ENCODE measurements at places on chromosomes 3 and 15. TPM values are rescaled to one million over a fixed set of nuclear protein-coding genes. Genes with fewer than 3 reads are reported as not detected.

GORASP1 gene
- 135 TPM for total RNA-seq

DNA sequence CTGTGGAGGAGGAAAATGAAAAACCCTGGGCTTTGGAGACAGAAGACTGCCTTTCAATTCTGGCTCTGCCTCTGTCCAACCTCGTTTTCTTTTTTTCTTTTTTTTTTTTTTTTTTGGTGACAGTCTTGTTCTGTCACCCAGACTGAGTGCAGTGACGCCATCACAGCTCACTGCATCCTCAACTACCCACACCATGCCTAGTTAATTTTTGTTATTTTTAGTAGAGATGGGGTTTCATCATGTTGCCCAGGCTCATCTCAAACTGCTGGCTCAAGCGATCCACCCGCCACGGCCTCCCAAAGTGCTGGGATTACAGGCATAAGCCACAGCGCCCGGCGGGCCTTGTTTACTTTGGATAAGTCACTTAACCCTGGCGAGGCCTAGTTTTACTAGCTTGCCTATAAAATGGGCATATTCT lies 66.3 kb upstream of the SLC25A26 start:
- no peaks in the 10 kb centered on the region for H3K27me3 ChIP-seq
- peaks cover 22% of the 10 kb centered on the region for H3K4me1 ChIP-seq
- H3K27ac ChIP-seq: peak overlapping the region; percentile 99

DNA sequence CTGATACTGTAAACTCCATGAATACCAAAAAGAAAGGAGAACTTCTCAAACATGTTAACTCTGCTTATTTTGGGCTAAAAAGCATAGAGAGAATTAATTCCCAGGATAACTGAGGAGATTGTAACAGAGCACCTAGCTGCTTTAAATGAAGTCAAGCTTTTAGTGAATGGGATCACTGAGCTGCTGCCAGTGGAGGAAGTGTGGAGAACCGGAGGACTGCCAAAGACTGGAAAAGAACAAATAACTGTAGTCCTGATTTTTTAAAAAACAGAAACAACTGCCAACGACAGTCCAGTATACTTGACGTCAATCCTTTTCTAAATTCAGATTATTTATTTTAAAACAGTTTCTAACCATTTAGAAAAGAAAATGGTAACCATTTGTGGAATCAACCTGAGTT lies 3.3 kb downstream of the C3orf70 start:
- no peak overlapping the region for H3K4me3 ChIP-seq
- DNase-seq: no peak
- no peaks in the 10 kb centered on the region for H3K36me3 ChIP-seq

DNA sequence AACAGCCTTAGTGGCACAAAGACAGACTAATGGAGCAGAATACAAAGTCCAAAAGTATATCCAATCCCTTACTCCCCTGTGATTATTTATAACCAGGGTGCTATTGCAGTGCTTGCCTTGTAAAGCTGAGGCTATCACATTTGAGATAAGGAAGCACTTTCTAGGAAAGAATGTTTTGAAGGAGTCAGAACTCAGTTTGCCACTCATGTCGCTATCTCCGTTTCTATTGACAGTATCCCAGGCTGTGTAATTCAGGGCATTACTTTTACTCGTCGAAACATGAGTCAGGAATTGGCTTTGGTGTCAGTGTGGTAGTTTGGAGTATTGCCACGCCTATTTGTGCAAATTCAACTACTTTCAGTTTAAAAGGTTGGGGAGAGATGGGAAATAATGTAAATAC lies 78.4 kb downstream of the FBXL2 start:
- H3K4me3 ChIP-seq: no peak overlapping the region
- H3K27me3 ChIP-seq: no peaks in the 10 kb centered on the region
- peak overlapping the region; percentile 86 for H3K27ac ChIP-seq
- peak; percentile 63 for DNase-seq
- H3K36me3 ChIP-seq: no peaks in the 10 kb centered on the region

GRCh38 chr3:172227340-172228035 lies 188.1 kb downstream of the FNDC3B start:
- peaks cover 18% of the 10 kb centered on the region for H3K4me1 ChIP-seq
- no peak for DNase-seq
- H3K36me3 ChIP-seq: peaks cover 5% of the 10 kb centered on the region
- H3K27ac ChIP-seq: no peak overlapping the region
- no peaks in the 10 kb centered on the region for H3K27me3 ChIP-seq

Data from cardiac muscle cell (in vitro differentiated cells and primary cell).